Stimulated activated CD8-positive, alpha-beta memory T cell treated with anti-CD3 and anti-CD28 coated beads, Interleukin-7, amount 100 ng/mL, for 4 hours (primary cell): ENCODE measurements at places on chromosomes 4 and X.

DNA sequence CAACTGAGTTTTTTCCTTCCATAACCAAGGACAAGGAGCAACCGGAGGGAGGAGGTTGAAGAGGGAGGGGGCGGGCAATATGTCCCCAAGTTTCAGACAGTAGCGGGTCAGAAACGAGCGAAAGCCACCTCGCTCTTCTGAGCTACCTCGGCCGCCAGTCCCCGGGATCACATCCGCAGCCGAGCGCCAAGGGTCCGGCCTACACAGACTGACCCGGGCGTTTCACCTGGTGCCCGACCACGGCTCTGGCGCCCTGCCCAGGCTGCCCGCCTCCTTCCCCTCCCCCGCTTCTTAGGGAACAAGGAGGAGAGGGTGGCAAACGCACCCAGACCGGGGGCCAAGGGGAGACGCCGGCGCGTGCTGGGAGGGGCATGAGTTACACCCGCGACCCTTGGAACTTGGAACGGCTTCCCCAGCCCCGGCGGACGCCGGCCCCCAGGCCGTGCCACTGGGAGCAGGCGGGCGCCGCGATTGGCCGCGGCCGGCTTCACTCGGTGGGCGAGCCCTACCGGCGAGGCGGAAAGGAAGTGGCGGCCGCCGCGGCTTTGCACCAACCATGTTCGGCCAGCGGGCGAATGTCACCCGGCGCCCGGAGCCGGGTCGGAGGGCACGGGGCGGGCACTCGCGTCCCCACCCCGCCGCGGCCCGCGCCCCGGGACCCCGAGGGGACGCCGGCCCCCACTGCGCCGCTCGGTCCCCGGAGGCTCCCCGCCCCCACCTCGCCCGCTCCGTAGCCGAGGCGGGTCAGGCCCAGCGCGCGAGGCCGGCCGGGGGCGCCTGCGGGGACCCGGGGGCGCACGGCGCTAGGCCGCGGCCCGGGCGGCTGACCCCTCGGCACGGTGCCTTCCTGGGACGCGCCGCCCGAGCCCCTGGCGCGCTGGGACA, 1.5 kb downstream of the IRF2 start:
- DNase-seq = no peak

GRCh38 chr4:8506373-8507195, 66.0 kb downstream of the TRMT44 start:
- DNase-seq = no peak

- no peak for DNase-seq
Measured at GRCh38 chrX:1023676-1024075, 188.8 kb downstream of the CRLF2 start.

- DNase-seq = no peak
Measured at GRCh38 chrX:13659063-13659462, 6.1 kb downstream of the TCEANC start.

DNA sequence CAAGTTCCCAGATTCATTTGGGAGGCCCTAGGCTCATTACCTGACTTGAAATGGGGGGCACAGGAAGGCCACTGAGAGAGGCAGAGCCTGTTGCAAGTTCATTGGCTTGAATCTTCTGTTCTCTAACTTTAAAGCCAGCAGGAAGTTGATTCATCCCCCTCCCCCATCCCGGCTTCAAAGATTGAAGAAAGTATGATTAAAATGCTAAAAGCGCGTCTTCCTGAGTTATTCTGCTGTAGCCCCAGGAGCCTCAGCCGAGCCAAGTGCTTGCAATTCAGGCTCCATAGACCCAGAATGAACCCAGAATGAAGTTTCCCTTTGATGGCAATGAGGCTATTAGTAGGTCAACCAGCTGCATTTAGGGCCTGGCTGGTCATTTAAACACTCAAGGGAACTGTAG, 14.7 kb downstream of the CHST7 start:
- no peak for DNase-seq

DNA sequence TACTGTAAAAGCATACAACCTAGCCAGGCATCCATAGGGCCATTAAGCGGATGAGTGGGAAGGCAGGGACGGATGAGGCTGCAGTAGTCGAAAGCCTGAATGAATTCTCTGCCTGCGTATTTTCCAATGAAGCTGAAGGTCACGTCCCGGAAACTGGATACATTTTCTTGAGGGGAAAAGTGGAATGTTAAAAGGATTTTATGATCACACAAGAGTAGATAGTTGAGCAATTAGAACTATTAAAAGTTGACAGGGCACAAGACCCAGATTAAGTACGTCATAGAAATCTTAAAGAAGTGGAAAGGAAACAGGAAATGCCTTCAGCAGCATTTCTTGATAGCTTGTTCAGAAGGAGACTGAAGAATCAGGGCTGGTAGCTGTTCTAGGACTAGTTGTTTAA, 98.3 kb upstream of the CXXC4 start:
- DNase-seq = no peak

- DNase-seq = no peak
Measured at GRCh38 chr4:85790582-85790981, 315.6 kb downstream of the ARHGAP24 start.

DNA sequence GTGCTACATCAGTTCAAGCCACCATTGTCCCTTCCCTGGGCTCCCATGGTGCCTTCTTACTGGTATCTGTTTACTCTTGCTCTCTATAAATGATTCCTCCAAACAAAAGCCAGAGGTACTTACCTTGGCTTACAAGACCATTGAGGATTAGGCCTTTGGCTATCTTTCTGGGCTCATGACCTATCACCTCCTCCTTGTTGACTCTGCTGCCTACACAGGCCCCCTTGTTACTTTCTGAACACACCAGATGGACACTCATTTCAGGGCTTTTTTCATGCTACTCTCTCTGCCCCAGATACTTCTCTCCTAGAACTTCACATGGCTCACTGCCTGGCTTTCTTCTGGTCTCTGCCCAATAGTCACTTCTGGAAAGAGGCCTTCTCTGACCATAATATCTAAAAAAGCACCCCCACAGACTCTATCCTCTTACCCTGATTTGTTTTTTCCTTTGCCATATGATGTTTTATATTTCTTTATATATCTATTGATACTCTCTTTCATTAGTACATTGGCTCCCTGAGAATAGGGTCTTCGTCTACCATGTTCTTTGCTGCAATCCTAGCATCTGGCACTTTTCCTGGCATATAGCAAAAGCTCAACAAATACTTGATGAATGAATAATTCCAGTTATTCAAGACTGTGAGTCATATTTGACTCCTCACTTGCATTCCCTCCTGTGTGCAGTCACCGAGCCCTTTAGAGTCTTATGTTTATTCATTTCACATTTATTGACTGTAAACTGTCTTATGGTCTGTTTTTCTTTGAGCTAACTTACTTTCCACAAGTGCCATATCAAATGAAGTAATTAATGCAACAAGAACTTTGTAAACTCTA, 27.1 kb upstream of the TAPT1 start:
- no peak for DNase-seq

- no peak for DNase-seq
Measured at GRCh38 chrX:25020905-25021449, 5.2 kb upstream of the ARX start.

- no peak for DNase-seq
Measured at GRCh38 chrX:153924149-153924861, 1.8 kb downstream of the ARHGAP4 start.

- no peak for DNase-seq
Measured at GRCh38 chrX:111103246-111103645, 7.3 kb downstream of the PAK3 start.

DNA sequence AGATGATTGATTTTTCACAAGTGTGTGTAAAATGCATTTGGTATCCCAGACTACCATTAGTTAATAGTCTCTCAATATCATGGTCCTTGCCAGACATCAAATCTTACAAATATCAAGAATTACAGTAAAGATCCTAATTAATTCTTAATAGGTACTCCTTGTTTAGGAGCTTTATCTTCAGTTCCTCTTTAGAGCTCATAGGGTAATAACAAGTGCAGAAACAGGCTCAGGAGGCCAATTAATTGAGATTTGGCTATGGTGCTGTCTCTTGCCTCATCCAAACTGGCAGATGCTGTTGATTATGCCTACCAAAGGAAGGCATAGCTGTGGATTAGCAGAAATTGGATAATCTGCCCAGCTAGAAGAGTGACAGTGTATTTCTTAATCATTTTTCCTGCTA, 6.9 kb downstream of the MTMR1 start:
- DNase-seq = no peak

DNA sequence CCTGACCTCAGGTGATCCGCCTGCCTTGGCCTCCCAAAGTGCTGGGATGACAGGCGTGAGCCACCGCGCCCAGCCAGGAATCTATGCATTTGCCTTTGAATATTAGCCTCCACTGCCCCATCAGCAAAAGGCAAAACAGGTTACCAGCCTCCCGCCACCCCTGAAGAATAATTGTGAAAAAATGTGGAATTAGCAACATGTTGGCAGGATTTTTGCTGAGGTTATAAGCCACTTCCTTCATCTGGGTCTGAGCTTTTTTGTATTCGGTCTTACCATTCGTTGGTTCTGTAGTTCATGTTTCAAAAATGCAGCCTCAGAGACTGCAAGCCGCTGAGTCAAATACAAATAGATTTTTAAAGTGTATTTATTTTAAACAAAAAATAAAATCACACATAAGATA, 44.2 kb upstream of the SHOX start:
- no peak for DNase-seq

GRCh38 chr4:98193459-98194105, 50.3 kb upstream of the STPG2 start:
- DNase-seq = no peak

GRCh38 chr4:188955066-188955465, 815.8 kb downstream of the TRIML1 start:
- no peak for DNase-seq

GRCh38 chr4:24000470-24000831, 110.6 kb upstream of the PPARGC1A start:
- DNase-seq = no peak

GRCh38 chr4:88005076-88005475, 2.4 kb upstream of the PKD2 start:
- no peak for DNase-seq

GRCh38 chr4:138341739-138342415, 99.7 kb upstream of the SLC7A11 start:
- DNase-seq = no peak

DNA sequence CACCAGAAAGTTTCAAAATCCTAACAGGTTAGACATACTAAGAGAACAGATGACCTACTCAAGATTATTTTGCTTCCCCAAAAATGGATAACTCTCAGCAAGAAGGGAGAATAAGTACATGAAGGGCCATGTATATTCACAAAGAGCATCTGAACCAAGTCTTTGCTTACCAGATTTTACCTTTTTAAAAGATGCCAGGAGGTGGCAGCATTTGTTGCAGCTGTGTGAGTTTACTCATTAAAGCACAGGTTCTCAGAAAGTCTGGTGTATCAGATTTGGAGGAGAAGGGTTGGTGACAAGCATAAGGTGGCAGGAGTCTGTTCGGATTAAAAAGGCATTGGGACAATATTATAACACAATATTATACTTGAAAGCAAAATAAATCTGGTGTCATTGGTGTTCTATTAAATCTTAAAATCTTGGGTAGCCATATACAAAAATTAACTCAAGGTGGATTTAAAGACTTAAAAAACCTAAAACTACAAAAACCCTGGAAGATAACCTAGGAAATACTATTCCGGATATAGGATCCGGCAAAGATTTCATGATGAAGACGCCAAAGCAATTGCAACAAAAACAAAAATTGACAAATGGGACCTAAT, 51.3 kb upstream of the NFKB1 start:
- peak; percentile 41 for DNase-seq

GRCh38 chrX:130861462-130861861, 41.5 kb downstream of the ENOX2 start:
- DNase-seq = no peak

GRCh38 chr4:13298655-13299054, 185.5 kb downstream of the RAB28 start:
- no peak for DNase-seq

GRCh38 chrX:114162068-114162735, 421.7 kb upstream of the HTR2C start:
- DNase-seq = no peak

GRCh38 chr4:151931563-151931962, 170.8 kb upstream of the GATB start:
- DNase-seq = no peak

DNA sequence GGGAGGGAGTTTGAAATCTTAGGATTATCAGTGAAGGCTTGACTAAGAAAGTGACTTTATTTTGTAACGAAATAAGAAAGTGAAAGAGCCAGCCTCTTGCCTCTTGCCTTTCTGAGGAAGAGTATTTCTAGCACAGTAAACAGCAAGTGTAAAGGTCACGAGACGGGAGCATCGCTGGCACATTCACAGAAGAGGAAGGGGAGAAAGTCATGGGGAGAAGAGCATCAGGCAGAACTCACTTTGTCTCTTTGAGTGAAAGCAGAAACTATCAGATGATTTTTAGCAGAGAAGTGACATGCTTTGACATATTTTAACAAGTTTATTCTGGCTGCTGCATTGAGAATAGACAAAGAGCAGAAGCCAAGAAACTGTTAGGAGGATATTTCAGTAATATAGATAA, 313.8 kb downstream of the CAMK2D start:
- DNase-seq = no peak

- DNase-seq = no peak
Measured at GRCh38 chr4:15147714-15148113, 145.4 kb downstream of the CPEB2 start.

DNA sequence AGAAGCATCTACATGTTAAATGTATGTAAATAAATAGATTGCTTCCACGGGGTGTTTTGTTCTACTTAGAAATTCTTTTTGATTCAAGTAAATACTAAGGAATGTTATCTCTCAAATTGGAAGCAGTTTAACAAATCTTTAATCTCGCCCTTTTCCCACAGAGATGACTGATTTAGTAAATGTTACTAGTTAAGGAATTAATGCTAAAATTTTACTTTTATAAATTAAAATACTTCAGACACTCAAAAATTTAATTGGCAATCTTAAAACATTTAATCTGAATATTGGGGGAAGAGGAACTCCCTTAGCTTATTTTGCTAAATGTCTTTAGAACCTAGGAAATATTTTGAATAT, 12.1 kb downstream of the LARP7 start:
- DNase-seq = no peak

GRCh38 chr4:8211737-8212581, 12.9 kb downstream of the SH3TC1 start:
- no peak for DNase-seq

DNA sequence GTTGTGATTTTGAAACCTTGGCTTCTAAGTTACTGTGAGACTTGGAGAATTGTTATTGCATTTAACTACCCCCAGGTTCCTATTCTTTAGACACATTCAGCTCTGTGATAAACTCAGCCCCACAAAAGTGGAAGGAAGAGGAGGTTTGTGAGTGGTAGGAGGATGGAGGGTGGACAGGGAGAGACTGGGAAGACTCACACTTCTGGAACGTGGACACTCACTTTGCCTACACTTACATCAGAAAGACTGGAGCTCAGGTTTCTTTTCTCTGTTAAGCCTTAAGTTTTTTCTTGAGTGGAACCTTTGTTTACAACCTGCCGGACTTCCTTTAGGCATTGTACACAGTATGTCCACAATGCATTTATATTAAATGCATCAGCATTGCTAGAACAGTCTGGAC, 99.0 kb downstream of the AREG start:
- DNase-seq = no peak

DNA sequence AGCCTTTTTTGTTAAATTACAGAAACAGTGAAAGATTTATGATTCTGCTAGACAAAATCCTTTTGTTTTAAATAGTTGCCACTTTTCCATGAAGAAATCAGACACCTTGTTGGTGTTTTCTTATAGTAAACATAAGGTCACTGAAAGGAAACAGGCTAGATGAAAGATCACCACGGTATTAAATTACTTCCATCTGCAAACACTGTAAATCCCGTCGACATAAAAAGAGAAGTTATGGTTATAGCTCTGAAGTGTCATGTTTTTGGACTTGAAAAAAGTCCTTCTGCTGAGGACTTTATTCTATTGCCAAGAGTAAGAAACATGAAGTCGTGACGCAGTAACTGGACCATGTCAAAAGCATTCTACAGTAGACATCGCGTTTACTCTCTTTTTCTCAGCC, 567.6 kb upstream of the SLIT2 start:
- no peak for DNase-seq
